ENCODE measurements at places on chromosomes 3 and 15.

DNA sequence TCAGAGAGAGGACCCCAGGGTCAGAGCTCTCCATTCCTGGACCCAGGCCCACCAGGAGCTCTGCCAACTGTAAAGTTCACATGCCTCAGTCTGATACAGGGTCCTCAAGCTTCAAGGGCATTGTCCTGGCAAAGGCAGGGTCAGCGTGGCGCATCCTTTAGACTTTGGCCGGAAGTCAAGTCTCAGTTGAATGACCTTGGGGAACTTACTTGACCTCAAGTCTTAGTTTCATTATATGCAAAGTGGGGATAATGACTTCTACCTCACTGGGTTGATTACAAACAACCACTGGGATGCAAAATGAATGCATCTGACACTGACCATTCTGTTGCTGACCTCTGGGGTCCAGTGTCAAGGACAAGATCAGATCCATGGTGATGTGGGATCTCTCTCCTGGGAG is 70.6 kb upstream of the CTSH start:
- DNase-seq, result no peak

DNA sequence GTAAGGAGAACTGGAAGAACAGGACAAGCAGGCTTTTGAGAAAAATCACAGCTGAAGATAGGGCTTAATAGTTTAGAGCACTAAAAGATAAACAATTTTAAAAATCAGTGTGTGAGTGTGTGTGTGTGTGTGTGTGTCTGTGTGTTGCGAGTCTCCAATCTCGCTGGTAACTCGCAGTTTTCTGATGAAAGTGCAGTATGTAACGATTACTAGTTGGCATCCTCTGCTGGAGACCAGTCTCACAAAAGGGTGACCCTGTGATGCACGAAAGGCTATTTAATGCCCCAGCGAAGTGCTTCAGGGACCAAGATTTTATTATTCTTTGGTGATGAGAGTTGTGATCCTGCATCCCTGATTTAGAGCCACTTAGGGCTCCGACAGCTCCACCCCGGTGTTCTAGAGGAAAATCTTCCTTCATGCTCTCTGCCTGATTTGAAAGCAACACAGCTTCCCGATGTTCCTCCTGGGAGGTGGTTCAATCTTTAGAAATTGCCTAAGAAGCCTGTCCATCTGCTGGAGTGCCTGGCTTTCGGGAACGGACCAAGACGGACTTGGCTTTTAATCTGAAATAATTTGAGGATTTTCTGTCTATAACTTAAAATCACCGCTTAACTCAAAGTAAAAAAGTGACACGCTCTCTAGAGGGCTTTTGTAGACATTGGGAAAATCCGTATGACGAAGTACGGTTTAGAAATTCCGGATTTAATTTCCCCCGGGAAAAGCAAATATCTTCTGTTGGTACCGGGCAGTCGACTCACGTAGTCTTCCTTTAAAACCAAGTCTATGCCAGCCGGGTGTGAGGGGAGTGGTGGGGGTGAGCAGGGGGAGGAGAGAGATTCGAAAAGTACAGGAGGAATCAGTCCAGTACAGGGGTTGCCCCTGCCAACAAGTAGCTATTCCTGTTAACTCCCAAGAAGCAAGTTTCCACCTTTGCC is 1.1 kb upstream of the ALCAM start:
- peak; percentile 14 for DNase-seq

- DNase-seq, result no peak
These were observed 48.3 kb downstream of the CLDN11 start for GRCh38 chr3:170467007-170467406.

DNA sequence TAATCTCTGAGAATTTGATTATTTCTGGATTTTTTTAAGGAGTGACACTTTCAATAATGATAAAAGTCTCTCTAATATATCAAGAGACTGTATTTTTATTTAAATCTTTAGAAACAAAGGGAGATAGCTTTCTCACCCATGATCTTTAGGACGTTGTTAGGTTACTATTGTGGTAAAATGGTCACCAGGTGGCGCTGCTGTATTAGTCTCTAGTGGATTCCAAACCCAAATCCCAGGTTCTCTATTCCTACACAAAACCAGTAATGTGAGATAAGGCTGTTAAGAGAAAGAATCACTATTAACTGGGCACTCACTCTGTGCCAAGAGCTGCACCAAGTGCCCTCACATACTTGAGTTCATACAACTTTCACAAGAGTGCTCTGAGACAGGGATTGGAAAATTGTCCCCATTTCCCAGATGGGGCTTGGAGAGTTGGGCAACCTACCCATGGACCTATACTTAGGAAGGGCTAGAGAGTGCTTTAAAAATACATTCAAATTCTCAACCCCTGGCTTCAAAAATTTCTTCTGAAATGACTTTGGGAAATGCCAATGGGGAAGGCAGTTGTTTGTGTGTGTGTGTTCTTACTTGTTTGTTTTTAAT is 593.4 kb upstream of the TGFBR2 start:
- DNase-seq, result peak; percentile 69

DNA sequence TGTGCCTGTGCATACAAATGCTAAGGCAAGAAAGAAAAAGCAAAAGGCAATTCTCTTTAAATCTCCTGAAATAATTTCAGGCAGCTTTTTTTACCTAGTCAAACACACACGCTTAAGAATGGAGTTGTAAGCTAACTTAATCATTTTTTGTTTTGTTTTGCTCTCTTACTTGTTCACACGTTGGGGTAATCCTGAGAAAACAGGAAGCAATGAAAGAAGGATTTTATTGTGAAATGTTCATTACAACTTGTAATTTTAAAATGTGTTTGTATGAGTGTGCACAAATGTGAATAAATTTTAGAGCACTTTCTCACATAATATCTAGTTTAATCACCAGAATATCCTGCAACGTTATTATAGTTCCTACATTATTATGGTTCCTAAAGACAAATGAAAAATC is 263.8 kb downstream of the LPP start:
- no peak for DNase-seq

DNA sequence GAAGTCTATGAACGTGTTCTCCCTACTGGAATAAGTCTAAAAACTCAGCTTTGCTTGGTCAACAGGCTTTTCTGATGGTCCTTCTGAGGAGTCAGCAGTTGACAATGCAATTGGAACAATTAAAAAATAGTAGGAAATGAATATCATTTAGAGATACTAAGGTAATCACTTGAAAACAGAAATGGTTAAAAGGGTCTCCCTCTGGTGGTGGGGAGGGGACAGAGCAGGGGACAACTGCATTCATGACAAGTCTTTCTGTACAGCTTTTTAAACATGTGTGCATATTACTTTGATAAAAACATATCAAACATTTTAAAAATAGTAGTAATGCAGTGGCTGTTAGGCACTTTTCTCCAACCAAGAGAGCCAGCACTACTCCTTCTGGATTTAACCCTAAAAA is 119.9 kb upstream of the FHIT start:
- peak; percentile 30 for DNase-seq

- no peak for DNase-seq
These were observed 129.0 kb downstream of the LRRK1 start for GRCh38 chr15:101048176-101048575.

GRCh38 chr3:121992601-121993560 is 29.2 kb downstream of the ILDR1 start:
- DNase-seq, result no peak

GRCh38 chr3:38097446-38098375 is 39.2 kb downstream of the ACAA1 start:
- no peak for DNase-seq

DNA sequence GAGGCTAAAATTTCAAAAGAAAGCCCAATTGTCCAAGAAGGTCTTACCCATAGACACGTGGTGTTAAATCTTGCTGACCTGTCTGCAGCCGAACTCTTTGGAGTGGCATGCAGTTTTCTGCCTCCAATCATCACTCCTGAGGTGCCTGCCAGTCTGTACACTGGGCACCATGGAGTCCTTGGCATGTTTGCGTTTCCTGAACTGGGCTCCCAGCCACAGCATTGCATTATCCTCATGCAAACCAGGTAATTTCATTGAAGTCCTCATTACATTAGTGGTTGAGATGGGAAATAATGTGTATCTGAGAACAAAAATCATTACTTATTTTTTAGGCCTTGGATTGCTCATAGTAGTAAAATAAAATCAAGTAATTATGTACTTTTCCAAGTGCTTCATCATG is 152.3 kb downstream of the AKAP13 start:
- no peak for DNase-seq

- DNase-seq, result no peak
These were observed 226.3 kb downstream of the TAFA4 start for GRCh38 chr3:68706096-68706495.

DNA sequence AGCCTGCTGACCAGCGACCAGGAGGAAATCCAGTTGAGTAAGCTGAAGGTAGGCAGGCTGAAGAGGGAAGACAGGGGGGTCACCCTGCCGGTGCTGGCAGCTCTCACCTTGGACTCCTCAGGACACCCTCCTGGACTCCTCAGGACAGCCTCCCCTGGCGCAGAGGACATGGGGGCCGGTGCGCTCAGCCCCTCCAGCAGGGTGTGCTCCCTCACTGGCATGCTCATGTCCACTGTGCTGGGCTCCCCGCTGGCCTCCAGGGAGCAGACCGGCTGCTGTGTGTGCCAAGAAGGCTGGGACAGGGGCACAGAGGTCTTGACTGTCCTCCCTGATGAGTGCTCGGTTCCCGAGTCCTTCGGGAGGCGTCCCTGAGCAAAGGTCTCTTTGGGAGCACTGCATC is 183.6 kb downstream of the ATP10A start:
- DNase-seq, result no peak

- no peak for DNase-seq
These were observed 1038.8 kb downstream of the AGBL1 start for GRCh38 chr15:87118435-87118834.

- DNase-seq, result no peak
These were observed 2.2 kb upstream of the TMC3 start for GRCh38 chr15:81376231-81376630.

GRCh38 chr15:50168379-50168778 is 13.6 kb upstream of the SLC27A2 start:
- no peak for DNase-seq

DNA sequence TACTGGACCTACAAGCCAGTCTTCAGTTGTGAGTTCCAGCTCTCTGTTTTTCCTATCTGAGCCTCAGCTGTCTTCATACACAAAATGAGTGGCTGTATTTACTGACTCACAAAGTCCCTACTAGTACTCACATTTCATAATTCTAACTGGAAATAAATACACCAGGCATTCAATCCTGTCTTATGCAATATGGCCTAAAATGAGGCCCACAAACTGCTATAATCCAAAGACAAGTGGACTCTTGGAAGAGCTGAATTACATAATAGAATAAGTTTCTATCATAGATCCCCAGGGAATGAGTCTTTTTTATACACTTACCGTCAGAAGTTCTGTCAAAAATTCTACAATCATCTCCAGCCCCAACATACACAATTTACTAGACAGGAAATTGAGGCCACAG is 211.9 kb downstream of the LRRN1 start:
- no peak for DNase-seq

- no peak for DNase-seq
These were observed 120.7 kb downstream of the ANP32A start for GRCh38 chr15:68699881-68700454.

- DNase-seq, result no peak
These were observed 127.1 kb downstream of the ASB7 start for GRCh38 chr15:100729461-100729860.

- peak; percentile 68 for DNase-seq
These were observed at the start of gene DLEC1 for GRCh38 chr3:38039101-38039898. Gene DLEC1 (plus strand): TSS chr3:38039208. CDS start chr3:38039226, 18 bp downstream.

DNA sequence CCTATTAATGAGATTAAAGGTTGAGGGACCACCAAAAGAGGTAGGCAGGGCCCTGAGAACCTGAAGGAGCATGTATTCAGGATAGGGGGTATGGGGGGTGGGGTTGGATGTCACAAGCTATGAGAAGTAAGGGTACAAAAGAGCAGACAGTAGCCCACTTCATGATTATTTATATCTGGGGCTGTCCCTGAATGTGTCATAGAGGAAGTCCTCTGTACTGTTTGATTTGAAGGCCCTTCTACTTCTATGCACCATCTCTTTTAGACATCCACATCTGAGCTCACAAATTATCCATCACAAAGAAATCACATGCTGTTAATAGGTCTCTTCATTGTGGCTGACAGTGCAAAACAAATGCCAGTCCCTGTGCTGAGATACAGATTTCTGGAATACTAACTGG is 68.6 kb downstream of the FHIT start:
- no peak for DNase-seq

DNA sequence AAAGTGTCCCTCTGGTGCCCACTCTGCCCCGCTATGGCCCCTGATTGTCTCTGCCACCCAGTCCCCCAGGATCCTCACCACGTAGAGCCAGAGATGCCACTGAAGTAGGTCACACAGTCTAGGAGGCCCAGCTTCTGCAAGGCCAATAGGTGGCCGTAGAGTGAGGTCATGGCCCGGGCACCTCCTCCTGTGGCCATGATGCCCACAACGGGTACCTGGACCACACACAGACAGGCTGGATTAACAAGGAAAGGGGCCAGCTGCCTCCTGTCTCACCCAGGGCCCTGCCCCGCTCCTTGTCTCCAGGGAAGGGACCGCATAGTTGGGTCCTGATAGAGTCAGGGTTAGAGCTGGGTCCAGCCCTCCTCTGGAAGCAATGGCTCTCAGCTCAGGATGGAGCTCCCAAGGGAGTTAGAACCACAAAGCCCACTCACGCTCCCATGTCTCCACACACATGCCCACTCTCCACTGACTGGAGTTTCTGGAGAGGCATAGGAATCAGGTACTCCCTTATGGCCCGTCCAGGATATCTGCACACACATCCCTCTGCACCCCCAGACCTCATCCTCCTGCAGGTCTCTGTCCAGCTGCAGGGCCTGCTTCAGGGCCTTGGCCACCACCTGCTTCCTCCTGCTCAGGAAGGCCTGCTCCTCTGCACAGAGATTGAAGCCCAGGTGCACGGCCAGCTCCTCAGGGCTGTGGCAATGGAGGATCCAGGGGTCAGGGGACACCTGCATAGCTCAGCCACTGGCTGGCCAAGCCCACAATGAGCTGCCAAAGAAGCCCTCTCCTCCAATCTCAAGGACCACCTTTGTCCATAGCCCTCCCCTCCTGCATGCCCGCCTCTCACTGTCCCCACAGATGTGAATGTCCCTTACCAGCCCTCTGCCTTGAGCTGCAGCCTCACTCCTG is 13.2 kb downstream of the PLA2G4D start:
- DNase-seq, result peak; percentile 8

GRCh38 chr3:177338697-177339219 is 141.5 kb upstream of the TBL1XR1 start:
- no peak for DNase-seq

DNA sequence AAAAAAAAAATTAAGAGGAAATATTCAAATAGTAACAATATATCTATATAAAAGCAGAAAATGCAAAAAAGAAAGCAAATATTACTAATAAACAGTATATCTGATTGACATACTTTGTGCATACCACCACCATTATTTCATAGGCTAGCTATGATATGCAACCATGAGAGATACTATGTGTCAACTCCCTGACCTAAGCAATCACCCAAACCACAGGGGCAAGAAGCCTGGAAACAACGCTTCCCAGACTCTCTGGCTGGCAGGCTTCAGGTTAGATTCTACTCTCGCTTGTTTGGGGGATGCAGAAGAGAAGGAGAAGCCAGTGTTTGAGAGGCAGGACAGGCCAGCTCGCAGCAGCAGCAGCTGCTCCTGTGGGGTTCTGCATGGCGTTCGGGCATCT is 169.3 kb upstream of the TPM1 start:
- no peak for DNase-seq

- DNase-seq, result no peak
These were observed 2.7 kb downstream of the IREB2 start for GRCh38 chr15:78440375-78441373.

GRCh38 chr3:10846657-10846975 is 30.6 kb downstream of the SLC6A11 start:
- DNase-seq, result no peak

GRCh38 chr3:193210618-193211017 is 30.4 kb upstream of the PLAAT1 start:
- no peak for DNase-seq

GRCh38 chr3:195123281-195123691 is 147.7 kb downstream of the XXYLT1 start:
- no peak for DNase-seq
